ENCODE measurements at places on chromosomes 1 and 21.

- no peak for DNase-seq
Measured at GRCh38 chr1:16980473-16981268, at the start of gene MFAP2. MFAP2 (minus strand) TSS chr1:16980620; CDS start chr1:16978273, 2,347 bp downstream.

GRCh38 chr1:185695299-185695698 is 38.9 kb upstream of the HMCN1 start:
- DNase-seq = no peak

- no peak for DNase-seq
Measured at GRCh38 chr1:60942896-60943638, 139.3 kb upstream of the NFIA start.

DNA sequence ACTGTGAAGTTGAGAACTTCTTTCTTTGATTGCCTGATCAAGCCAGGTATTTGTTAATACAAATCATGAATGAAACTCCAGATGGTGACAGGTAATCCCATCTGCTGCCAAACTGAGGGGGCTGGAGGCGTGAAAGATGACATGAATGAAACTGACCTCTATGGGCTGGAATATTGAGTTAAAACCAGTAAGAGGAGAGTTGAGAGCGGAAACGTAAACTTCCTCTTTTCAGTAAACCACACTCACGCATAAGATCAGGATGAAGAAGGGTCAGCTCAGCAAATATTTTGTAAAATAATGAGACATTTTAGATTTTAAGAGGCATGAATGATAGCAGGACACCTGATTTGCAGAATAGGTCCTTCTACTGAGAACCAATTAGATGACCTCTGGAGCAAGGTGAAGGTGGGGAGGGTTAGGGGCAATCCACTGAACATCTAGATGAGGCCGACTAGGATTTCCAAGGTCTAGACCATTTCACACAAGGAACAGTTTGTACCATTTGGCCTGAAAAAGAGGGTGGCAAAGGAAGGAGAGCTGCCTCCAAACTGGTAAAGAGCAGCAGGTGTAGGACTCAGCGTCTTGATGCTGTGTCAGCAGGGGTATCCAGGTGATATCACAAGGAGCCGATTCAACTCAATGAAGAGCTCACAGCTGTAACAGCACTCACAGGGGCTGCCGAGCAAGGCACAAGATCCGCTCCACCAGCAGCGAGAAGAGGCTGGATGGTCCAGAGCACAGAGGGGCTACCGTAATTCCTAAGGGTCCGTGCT is 132.6 kb downstream of the NTPCR start:
- DNase-seq = no peak

DNA sequence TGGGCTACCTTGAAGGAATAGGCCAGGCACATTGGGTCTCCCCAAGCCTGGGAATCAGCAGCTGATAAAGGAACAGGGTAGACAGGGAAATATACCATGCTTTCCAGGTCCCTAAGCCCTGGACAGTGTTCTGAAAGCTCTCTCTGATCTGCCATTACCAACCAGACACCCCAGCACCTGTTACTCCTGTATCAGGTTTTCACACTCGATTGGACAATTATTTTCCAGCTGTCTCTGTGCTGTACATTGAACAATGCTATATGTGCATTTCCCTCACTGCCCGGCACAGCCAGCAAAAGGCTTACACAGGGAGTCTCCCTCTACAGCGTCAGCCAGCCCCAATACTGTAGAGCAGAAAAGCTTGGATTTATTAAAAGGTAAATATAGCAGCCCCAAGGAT is 4.7 kb downstream of the CFAP45 start:
- DNase-seq = no peak

DNA sequence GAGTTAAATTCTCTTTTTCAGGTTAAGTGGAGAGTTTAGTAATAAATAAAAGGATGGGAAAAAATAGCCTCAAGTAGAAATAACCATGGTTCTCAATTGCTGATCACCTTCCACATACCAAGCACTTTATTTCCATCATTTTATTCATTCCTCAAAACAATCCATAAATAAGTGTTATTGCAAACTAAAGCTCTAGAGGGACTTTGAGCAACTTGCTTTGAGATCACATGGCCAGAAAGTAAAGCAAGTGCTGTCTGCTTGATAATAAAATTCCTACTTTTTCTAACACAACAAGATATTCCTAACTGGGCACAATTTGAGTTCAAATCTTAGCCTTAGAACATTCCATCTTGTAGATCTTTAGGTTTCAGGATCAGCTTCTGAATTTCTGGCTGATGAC is 97.1 kb upstream of the C1orf87 start:
- no peak for DNase-seq

DNA sequence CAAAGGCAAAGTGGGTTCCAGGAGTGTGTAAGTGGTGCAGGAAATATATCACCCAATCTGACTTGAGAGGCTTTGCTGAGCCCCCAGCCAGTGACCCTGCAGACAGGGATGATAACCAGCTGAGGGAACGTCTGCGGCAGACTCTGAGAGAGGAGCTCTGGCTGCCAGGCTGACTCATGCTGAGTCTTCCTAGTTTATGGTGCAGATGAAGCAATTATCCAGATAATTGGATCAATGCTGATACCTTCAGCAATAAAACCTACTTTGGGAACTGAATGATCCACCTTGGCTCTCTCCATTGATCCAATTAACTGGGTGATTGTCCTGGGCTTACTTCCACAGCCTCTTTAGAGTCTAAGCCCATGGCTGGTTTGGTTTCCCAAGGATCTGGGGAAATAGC is 7.3 kb downstream of the C8B start:
- DNase-seq = no peak

GRCh38 chr1:58884706-58885661 is 101.1 kb upstream of the JUN start:
- peak; percentile 88 for DNase-seq

DNA sequence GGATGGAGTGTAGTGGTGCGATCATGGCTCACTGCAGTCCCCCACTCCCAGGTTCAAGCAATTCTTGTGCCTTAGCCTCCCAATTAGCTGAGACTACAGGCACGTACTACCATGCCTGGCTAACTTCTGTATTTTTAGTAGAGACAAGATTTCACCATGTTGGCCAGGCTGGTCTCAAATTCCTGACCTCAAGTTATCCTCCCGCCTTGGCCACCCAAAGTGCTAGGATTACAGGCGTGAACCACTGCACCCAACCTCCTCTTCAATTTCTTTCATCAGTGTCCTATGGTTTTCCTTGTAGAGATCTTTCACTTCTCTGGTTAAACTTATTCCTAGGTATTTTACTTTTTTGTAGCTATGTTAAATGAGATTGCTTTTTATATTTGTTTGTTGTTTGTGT is 10.7 kb upstream of the MAST2 start:
- DNase-seq = no peak

DNA sequence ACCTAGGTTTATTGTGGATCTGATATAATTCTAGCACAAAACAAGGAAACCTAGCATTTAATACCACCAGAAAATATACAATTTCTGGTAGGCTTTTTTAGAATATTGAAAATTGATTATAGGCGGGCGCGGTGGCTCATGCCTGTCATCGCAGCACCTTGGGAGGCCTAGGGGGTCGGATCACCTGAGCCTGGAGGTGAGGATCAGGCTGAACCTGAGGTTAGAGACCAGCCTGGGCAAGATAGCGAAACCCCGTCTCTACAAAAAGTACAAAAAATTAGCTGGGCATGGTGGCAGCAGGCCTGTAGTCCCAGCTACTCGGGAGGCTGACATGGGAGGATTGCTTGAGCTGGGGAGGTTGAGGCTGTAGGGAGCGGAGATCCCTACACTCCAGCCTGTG is 948 bp upstream of the COP1 start:
- no peak for DNase-seq

DNA sequence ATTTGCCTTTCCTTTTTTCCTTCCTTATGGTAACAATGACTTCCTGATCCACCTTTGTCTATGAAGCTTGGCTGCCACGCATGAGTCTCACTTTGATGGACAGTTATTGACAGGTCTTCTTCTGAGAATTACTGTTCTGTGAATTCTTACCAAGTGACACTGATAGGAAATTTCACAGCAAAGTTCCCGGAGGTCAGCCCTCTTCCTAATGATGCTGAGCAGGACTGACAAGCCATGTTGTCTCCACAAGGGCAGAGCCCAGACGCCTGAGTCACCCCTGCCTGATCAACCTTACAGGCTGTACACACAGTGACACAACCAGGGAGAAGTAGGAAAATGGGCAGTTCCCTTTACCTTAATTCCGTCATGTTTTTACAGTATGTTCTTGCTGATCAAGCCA is 44.2 kb downstream of the ZC3H11B start:
- no peak for DNase-seq
